ENCODE measurements at places on chromosomes 2 and 18.
A peak's percentile ranks its signal among the peaks of the same experiment; 100 is the strongest.

DNA sequence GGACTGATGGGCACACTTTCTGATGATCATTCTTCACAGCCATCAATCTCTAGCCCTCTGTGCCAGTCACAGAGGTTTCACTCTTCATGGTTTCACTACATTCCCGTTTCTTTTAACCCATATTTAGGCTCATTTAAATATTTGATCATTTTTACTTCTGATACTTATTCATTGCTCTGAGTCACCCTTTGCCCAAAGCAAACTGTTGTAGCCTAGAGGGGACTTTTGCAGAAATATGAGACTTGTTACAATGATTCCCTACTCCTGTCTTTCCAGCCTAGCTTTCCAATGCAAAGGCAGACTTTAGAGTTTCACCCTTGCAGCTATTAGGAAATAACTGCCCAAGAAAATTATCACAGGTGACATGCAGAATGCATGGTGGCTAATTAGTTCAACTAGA, 444.2 kb downstream of the PTPRM start:
- DNase-seq, result no peak

- DNase-seq, result no peak
Measured at GRCh38 chr2:232162187-232162586, 200.7 kb downstream of the DIS3L2 start.

GRCh38 chr2:64930258-64930671, 58.9 kb upstream of the SLC1A4 start:
- no peak for DNase-seq

DNA sequence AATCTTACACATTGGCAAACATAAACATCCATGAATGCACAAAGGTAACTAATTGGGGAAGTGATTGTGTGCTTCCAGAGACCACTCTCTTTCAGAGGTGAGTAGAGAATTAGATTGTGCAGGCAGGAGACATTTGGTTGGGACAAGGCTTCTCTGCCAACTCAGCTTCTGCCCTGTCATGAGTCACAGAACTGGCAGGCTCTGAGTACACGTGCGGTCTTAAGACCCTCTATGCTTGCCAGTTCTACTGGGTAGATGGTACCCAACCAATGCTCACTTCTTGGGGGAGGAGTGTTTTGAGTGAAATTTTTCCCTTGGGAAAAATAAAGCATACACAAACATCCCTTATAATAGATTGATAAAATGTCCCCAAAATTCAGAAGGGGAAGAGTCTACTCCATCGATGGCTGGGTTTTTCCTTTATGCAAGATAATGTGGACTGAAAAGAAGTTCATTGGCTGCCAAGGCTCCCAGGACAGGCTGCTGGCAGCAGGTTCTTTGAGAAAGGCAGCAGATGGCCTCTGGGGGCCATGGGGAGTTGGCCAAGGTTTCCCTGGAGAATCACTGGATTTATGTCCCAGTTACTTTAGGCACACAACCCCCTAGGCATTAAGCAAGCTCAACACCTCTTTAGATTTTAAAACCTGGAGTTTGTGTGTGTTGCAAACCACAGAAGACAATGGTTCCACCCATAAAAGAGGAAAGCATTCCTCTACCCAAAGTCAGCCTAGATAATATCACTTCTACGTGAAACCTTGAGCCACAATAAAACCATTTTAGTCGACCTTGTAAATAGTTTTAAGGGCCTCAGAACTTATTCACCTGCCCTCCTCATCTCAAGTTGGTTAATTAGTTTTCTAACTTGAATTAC, 417.0 kb downstream of the TXNL1 start:
- DNase-seq, result no peak

- DNase-seq, result no peak
Measured at GRCh38 chr2:5834501-5834900, 142.3 kb downstream of the SOX11 start.

DNA sequence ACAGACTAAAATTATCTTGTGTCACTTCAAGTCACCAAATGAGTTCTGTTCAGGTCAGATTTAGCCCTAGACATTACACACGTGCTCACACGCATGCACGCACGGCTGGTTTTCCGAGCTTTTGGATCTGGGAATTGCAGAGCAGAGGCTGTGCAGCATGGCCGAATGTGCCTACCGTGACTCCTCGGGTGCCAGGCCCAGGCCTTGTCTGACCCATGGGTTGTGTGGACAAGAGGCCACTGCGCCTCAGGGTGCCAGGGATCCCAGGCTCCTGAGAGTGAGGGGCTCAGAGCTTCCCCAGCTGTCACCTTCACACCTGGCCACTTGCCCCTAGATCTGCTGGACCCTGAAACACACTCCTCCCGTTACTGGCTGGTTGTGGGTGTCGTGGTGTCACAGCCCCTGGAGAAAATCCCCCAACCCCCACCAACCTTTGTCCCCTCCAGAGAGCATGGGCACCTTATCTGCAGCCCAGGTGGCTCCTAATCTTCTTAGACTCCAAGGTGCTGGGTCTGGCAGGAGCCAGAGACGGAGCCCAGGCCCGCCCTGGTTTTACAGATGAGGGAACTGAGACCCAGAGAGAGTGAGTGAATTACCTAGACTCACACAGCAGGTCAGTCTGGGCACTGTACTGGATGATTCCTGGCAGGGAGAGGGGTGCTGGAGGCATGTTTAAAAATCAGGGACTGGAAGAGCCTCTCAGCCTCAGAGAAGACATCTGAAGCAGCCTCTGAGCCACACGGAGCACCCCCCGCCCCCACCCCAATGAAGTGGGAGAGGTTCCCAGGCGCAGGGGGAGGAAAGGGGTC, 56.8 kb downstream of the ATOH8 start:
- no peak for DNase-seq

- DNase-seq, result no peak
Measured at GRCh38 chr2:212732860-212733259, 194.3 kb upstream of the ERBB4 start.

GRCh38 chr2:12884713-12885282, 168.1 kb downstream of the TRIB2 start:
- DNase-seq, result no peak

- peak; percentile 3 for DNase-seq
Measured at GRCh38 chr2:157751462-157752058, 122.9 kb upstream of the ACVR1C start.

DNA sequence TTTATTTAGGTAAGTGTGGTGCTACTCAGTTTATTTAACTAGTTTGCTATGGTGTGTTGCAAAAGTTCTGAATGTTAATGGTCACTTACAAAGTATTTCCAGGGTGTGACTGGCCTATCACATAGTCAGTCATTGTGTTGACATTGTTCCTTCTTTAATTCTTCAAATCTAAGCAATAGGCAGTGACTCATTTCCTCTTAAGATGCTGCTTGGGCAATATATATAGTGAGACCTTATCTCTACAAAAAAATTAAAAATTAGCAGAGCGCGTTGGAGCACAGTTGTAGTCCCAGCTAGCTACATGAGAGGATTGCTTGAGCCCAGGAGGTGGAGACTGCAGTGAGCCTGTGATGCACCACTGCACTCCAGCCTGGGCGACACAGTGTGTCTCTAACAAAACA, 5.8 kb upstream of the CCDC88A start:
- no peak for DNase-seq

DNA sequence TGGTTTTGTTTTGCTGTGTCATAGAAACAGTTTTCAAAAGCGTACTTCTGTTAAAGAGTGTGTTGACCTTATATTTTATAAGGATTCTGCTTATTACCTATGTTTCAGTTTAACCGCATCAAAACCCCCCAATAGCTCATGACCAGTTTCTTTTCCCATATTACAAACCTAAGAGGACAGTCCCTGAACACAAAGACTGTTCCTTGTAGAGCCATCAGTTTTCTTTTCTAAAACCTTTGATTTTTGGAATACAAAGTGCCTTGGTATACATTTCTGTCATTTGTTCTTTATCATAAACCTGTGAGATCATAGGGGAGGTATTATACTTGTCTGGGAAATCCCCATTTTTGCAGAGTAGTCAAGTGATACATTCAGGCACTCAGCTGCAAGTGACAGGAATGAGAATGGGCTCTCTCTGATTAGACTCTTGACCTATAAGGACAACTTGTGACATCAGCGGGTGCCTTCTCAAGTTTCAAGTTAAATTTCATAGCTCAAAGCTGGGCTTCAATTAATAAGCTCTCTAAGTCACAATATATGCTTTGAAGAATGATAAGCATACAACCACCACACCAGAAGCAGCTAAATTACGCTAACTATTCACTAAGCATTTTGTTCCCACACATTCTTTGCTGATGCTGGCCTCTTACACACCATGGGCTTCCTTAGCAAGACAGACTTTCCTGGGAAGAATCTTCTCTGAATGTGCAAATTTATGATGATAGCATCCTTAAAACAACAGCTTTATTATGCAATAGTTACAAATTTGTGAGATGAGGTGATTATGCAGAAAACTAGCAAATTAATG, 97.5 kb upstream of the CD302 start:
- no peak for DNase-seq

- no peak for DNase-seq
Measured at GRCh38 chr2:234741976-234742375, 209.8 kb upstream of the SH3BP4 start.

DNA sequence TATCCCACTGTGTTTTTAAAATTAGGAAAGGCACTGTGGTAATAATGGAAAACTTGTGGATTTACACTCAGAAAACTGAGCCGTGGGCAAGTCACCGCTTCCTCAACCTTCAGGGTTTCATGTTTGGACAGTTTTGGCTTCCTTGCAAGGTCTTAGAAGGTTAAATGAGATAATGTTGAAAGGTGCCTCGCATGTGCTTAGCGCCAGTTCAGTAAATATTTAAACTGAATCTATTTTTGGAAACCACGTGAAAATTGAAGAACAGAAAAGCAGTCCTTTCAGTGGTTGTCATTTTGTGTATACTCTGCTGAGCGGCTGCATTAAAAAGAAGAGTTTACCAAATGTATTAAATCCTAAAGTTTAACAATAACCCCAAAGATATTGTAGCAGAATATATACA, 15.2 kb upstream of the AGAP1 start:
- DNase-seq, result no peak

- no peak for DNase-seq
Measured at GRCh38 chr2:162379719-162380580, 36.0 kb downstream of the GCA start.

GRCh38 chr2:211367711-211368110, 811.3 kb downstream of the CPS1 start:
- DNase-seq, result peak; percentile 61

DNA sequence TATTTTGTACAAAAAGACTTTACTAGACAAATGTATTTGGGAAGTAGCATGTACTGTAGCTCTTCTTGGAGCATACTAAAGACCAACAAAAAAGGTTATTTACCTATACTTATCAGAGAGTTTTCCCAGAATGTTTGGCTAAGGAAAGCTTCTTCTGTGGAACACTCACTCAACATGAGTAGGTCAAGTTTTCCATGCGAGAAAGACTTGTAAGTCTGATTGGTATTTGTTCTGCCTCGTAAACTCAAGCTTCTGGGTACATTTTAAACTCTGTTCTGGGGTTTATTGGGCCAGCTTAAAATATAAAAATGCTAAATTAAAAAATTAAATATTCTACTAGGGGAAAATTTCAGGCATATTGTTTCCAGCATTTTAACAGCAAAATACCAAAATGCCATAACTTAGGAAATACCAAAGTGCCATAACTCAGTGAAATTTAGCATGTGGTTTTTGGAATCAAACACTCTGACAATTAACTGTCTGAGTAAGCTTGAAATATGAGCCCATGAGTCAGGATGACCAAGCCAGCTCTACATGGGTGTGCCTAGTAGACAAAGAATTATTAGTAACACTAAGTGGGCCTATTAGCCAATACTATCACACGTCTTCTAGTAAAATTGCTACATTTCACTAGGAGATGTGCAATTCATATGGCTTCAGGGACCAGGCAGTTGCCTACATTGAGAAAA, 47.3 kb upstream of the SERPINE2 start:
- no peak for DNase-seq

DNA sequence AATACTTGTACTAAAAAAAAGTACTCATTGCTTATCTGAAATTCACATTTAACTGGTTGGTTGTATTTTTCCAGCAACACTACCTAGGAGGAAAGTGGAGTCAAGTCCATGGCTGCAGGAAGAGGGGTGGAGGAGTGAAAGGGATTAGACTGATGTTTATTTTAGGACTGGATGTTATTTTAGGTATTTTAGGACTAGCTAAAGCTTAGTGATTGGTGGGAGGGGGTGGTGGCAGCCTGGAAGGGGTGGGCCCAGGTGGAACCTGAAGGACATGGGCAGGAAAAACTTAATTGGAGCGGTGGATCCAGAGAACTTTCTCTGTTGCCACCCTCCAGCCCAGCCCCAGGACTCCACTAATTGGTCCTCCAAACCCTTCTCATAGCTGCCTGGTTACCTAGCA, 3.9 kb upstream of the TMBIM1 start:
- no peak for DNase-seq

DNA sequence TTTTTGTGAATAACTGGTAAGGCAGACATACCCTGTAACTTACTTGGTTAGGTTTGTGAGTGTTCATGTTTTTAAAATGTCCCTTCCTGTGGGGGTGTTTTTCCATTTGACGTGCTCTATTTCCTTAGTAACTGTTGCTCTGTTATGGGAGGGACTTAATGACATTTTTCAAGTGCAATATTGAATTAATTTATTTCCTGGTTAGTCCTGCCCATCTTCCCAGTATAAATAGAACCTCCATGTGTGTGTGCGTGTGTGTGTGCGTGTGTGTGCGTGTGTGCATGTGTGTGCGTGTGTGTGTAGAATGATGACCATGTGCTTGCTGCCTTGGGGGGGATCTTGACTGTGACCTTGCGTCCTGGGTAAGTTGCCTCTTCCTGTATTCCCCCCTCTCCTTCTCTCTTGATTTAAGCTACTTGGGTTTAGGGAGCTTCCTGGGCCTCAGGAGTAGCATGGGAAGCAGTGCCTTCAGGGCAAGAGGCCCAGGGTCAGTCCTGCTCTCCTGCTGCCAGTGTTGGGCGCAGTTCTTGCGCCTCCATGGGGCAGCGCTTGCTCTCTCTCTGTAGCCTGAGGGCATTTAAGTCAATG, 163.9 kb downstream of the LDLRAD4 start:
- no peak for DNase-seq

DNA sequence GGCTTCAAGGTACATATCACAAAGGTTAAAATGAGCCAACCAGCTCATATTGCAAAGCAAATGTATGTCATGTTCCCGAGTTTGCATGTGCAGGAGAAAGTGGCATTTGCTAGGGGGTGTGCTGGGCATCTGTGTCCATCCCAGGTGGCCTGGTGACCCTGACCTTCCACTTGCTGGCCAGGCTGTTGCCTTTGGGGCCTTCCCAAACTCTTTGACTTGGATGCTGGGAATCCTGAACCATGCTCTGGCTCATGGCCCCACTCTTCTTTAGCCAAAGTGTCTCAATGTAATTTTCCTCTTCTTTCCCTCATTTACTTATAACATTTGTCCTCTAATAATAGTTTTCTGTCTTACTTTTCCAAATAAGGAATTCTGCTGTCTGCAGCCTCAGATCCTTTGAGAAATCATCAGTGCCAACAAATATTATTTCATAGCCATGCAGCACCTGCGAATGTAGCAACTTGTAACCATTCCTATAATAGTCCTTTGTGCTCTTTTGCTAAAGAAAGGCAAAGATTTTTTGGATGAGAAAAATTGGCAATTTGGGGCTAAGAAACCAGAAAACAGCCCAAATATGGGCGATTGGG, 64.2 kb downstream of the MTCL1 start:
- no peak for DNase-seq

GRCh38 chr2:12180031-12180430, 433.6 kb downstream of the LPIN1 start:
- no peak for DNase-seq
